Stimulated activated naive B cell treated with anti-CD40 and anti-IgM and Interleukin-4, amounts not matched to agents 10 μg/mL and 1 μg/mL and 100 μg/mL, for 72 hours (primary cell): ENCODE measurements at places on chromosomes 4 and X.

GRCh38 chr4:145498430-145498829 is 16.8 kb downstream of the SMAD1 start:
- no peak for DNase-seq

DNA sequence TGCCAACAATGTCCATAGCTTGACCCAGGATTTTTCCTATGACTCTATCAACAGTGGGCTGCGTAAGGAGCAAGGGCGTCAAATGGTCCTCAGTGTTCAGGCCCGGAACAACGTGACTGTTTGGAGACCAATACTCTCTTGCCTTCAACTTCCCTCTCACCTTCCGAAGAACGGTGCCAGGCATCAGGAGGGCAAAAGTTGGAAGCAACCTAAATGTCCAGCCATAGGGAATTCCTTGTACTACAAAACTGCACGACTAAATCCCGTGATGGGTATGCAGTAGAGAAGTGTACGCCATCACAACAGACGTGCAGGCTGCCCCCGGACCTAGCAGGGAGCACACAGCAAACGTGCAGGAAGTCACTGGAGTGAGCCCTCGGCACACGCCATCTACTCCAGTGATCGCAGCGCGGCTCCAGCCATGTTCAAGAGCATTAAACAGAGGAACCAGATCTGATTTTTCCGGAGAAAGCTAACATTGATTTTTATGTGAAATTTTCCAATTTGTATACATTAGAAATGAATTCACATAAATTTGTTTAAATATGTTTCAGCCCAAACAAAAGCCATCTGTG is 79.0 kb downstream of the JAKMIP1 start:
- DNase-seq, result no peak

- no peak for DNase-seq
Measured at GRCh38 chr4:121684016-121684415, 12.8 kb downstream of the ANXA5 start.

DNA sequence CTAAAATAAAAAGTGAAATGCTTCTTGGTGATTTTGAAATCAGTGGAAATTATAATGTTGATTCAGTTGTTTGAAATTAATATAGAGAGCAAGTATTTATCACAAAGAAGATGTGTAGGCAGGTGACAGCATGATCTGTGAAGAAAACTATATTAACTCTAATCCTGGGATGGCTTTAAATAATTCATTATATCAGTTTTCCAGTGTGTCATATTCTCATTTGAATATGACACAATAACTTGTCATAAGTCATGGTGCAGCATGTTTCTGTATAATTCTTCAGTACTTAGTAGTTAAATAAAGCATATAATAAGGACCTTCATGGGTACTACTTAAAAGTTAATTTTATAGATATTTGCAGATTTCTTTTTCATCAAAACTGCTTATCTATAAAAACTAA is 573.6 kb downstream of the INPP4B start:
- DNase-seq, result no peak

GRCh38 chr4:27288496-27288895 is 427.9 kb downstream of the STIM2 start:
- no peak for DNase-seq

- DNase-seq, result peak; percentile 50
Measured at GRCh38 chrX:107000013-107000515, at the start of gene MORC4. Gene MORC4 (minus strand): TSS chrX:107000212. CDS start chrX:106999969, 243 bp downstream.
